ENCODE measurements at places on chromosomes 11 and 22.
A peak's percentile ranks its signal among the peaks of the same experiment; 100 is the strongest.

- no peak for DNase-seq
These were observed 765.4 kb upstream of the ANO3 start for GRCh38 chr11:25566298-25567200.

GRCh38 chr11:119178166-119178680 lies 7.1 kb upstream of the NHERF4 start:
- DNase-seq = no peak

- DNase-seq = no peak
These were observed 53.8 kb upstream of the AMPD3 start for GRCh38 chr11:10401256-10401655.

DNA sequence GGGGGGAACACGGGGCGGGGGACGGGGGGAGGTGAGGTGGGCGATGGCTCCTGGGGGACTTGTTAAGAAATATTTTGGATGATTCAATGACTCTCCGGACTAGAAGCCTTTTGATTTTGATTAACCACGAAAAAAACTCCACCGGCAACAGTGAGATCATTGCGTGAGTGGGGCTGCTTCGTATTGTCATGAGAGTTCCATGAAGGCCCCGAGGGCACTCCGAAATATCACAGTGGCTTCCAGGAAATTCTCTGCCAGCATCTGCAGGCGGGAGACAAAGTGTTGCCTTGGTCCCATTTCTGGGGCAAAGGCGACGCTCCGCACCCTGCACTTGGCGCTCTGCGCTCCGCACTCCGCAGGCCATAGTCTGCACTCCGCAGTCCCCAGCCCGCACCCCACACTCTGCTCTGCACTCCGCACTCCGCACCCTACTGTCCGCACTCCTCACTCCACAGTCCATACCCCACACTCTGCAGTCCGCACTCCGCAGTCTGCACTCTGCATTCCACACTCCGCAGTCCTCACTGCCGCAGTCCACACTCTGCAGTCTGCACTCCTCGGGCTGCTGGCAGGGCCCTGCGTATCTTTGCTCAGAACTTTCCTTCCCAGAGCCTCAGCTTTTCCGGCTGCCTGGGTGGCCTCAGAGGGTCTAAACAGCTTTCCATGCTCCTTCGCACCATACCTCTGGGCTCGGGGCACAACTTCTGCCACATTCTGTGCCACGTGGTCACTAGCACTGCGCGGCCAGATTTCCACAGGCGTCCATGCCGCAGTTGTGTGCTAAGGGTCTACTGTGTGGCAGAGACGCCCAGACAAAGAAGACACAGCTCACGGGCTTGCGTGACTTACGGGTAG lies 61.1 kb downstream of the LINC01488 start:
- no peak for DNase-seq

- DNase-seq = no peak
These were observed 176.4 kb upstream of the PITPNB start for GRCh38 chr22:28095316-28096095.

- DNase-seq = no peak
These were observed 37.7 kb downstream of the NTM start for GRCh38 chr11:131408025-131408640.

GRCh38 chr11:102422817-102423712 lies 29.5 kb downstream of the TMEM123 start:
- DNase-seq = no peak

DNA sequence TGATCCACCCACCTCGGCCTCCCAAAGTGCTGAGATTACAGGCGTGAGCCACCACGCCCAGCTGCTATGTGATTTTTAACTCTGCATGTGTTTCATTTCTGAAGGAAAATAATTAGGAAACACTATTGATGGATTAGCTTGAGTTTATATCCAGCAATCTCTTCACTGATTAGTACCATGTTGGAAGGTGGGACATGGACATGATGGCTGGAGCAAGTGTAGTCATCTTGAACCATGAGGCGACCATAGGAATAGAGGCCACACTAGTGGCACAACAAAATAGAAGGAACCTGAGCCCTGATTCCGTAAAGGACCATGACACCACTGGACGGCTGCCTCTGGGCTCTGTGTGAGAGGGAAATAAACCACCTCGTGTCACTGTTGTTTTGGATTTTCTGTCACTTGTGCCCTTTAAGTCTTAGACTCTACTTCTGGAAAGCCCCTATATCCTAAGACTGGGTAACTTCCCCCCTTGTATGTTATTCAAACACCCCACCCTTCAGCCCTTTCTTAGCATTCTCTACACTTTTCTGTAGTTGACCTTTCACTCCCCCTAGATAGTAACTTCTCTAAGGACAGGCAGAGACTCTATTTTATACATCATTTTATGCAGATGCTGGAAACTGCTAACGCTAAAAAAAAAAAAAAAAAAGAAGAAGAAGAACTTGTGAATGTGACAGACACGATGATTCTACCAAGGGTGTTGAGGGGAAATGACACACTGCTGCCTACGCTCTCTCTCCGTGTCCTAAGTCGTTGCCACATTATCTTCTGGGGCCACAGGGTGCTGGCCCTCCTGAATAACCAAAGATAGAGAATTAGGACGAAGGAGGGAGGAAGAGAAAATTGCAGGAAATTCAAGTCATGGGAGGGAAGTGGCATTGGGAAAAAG lies 2.7 kb upstream of the VPS37C start:
- DNase-seq = no peak

GRCh38 chr11:65309006-65309405 lies 5.7 kb upstream of the CDC42EP2 start:
- no peak for DNase-seq

GRCh38 chr11:35964841-35965240 lies 21.0 kb downstream of the LDLRAD3 start:
- DNase-seq = no peak

DNA sequence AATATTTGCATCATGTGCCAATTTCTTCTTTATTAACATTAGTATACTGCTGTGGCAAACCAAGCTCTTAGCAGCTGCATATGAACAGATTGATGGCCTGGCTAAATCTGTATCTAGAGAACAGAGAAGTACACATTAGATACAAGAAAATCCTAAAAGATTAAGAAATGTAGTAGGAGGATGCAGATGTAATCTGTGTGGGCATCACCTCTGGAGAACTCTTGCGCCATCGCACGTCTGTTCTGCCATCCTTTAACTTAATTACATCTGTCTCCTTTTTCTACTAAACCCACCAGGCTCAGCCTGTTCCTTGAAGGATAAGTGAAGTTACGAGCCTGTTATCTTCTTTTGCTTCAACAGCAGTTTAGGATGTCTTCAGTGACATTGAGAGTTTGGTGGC lies 196.4 kb upstream of the PITPNB start:
- no peak for DNase-seq

- DNase-seq = no peak
These were observed 762 bp downstream of the CRELD2 start for GRCh38 chr22:49918911-49919881.

DNA sequence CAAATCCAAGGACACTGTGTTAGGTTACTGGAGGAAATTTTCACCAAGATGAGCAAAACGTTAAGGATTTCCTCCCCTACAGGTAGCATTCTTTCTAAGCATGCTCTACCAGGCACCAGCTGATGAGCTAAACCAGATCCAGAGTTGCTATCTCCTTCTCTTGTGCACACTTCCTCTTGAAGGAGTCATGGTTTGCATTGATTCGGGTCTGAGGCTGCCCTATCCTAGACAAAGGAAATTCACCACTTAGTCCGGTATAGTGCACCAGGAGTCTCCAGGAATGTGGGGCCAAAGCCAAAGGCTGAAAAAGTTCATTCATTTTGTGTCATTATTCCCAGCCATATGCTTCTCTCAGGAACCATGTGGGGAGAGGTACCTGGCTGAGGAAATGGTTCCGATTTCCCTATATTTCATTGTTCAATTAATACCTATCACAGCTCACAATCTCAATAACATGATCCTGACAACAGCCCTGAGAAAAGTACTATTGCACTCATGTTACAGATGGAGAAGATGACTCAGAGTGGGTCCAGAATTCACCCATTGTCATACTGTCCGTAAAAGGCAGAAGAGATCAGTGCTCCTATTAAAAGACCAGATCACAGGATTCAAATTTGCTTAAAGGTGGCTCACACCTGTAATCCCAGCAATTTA lies 39.1 kb downstream of the SLC35F2 start:
- DNase-seq = no peak

GRCh38 chr11:72753341-72754148 lies 1.3 kb upstream of the ARAP1 start:
- DNase-seq = peak; percentile 67

- DNase-seq = no peak
These were observed 35.4 kb downstream of the PKNOX2 start for GRCh38 chr11:125199915-125200314.

DNA sequence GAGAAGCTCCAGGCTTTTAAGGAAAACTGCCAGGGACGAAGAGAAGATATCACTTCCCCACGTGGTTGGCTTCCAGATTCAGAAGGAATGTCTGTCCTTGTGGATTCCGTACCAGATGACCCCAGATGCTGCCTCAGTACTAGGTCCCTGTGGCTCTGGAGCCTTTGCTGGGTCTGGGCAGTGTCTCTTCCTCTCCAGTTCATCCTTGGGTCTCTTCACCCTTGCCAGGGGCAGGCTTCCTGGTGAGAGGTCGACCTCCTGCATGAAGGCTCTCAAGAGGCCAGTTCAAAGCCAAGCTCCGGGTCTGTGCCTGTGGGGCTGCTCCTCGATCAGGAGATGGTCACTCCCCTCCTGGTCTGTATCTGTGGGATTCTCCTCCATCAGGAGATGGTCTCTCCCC lies 74.7 kb upstream of the B3GAT1 start:
- DNase-seq = no peak

DNA sequence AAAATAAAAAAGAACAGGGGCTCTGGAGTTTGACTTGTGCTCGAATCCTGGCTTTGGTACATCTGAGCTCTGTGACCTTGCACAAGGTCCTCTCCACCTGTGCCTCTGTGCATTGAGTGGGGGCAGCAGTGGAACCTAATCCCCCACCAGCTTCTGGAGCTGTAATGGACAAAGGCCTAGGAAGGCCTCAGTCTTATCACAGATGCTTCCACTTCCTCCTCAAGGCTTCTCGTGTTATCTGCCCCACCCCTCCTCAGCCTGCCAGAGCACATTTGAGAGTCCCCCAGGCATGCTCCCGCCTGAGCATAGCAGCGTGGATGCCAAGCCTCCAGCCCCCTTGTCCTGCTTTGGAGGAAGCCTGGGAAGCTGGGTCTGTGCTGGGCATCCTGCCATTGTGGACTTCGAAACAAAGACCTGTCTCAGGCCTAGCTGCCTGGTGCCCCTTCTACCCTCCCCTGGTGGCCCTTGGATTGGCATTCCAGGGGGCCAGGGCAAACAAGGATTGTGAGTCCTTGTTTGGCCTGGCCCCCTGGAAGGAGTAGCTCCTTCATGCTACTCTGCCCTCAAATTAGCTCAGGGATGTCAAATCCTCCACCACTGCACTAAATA lies 15.0 kb downstream of the SLC35E4 start:
- DNase-seq = peak; percentile 39

DNA sequence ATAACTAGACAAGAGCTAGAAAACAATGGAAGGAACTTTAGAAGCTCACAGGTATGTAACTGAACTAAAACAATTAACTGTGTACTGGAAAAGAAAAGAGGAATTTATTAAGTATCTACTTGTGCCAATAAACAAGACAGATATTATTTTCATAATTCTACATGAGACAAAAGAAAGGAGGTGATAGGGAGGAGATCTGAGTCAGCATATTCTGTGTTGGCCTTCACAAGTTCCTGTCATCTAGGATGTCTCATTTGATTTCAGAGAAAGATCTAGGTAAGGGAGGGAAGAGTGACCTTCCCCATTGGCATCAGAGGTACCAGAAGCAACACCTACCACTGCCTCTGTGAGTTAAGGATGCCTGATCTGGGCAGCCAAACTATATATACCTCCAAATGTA lies 34.8 kb upstream of the TEAD1 start:
- no peak for DNase-seq

DNA sequence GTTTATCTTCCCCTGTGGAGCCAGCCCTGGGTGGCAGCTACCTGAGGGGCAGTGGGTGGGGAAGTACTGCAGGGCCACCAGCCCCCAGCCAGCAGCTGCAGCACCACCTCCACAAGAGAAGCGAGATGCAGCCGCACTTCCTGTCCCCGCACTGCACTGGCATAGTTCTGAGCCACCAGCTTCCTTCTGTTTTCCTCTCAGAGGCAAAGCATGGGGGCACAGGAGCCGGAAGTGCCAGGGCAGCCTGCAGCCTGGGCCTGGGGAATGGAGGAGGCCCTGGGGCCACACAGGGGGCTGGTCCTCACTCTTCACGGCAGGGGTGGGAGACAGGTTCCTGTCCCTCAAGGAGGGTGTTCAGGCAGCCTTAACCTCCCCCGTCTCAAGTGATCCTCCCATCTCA lies 11.9 kb upstream of the SH3BP1 start:
- DNase-seq = no peak

- DNase-seq = no peak
These were observed 28.9 kb upstream of the CARD18 start for GRCh38 chr11:105168457-105168856.

DNA sequence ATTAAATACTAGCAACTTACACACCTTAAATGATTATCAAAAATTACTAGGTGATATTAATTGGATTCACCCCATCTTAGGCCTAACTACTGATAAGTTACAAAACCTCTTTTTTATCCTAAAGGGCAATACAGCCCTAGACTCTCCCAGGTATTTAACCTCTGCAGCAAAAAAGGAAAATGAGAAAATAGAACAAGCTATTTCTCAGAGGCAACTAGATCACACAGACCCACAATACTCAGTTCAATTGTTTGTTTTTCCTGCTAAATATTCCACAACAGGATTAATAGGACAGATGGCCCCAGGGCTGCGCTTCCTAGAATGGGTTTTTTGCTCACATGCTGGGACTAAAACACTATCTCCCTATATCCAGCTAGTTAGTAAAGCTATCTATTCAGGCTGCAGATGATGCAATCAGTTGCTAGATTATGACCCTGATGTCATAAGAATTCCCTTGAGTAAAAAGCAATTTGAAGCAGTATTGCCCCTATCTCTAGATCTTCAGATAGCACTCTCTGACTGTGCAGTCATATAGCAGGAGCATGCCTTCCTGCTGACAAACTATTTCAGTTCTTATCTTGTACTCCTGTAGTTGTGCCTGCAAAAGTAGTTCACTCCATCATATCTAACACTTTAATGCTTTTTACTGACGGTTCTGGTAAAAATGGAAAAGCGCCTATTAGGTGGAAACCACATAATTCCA lies 1595.5 kb upstream of the TENM4 start:
- no peak for DNase-seq

DNA sequence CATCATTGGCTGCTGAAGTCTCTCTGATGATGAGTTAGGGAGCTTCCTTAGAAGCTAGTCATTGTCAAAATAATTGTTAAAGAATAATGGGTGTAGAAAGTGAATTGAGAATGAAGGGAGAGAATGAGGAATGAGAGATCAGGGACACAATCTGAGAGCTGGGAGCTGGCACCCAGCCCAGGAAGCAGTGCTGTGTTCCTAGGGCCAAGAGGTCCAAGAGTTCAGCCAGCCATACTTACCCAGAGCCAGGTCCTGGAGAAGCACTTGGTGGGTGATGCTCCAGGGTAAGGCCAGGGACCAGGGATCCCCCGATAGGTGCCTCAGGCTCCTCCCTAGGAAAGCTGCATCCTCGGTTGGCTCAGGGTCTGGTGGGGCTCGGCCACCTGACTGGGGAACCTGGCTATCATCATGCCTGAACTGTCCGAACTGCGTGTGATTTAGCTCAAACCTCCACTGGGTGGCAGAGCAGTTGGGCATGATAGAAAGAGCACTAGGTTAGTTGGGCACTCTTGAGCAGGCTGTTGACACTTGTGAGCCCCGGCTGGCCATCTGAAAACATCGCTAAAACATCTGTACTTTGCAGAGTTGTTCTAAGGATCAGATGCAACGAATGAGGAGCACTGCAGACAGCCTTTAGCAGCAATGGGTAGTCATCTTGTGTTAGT lies 123.9 kb upstream of the NCAM1 start:
- peak; percentile 21 for DNase-seq
